HFF-Myc (cell line): ENCODE measurements at places on chromosomes 4 and X.

DNA sequence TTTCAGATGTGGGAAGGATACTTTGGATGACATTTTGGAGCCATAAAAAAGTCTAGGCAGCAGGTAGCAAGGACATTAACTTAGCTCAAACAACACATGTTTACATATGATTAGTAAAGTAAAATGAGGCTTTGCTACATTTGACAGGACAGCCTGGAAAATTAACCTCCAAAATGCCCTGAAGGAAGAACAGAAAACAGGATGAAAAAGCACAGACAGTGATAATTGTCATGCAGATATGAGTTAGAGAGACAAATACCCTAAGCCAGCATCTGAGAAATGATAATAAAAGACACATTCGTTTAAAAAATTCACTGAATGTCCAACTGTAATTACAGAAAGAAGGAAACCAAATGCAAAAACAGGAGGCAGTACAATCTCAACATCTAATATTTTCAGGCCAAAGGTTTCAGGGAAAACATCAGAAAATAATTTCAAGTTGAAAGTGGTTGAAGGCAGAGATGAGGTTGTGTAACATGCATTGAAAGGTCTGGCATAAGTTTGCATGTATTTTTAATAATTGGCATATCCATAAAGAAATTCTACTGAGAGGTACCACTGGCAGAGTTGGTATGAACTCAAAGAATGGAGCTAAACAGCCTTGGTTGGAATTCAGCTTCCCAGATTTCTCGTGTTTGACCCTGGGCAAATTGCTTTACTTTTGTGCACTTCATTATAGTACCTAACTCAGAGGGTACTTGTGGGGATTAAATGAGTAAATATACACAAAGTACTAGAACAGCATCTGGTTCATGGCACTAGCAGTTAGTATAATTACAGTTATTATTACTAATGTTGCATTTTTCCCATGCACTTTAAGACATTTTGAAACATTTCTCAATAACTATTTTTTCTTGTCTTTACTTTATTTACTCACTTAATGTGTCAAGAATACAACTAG, 54.4 kb upstream of the MAP9 start:
- DNase-seq = no peak

GRCh38 chr4:158670975-158671664, 567 bp downstream of the C4orf46 start:
- peak; percentile 51 for DNase-seq

DNA sequence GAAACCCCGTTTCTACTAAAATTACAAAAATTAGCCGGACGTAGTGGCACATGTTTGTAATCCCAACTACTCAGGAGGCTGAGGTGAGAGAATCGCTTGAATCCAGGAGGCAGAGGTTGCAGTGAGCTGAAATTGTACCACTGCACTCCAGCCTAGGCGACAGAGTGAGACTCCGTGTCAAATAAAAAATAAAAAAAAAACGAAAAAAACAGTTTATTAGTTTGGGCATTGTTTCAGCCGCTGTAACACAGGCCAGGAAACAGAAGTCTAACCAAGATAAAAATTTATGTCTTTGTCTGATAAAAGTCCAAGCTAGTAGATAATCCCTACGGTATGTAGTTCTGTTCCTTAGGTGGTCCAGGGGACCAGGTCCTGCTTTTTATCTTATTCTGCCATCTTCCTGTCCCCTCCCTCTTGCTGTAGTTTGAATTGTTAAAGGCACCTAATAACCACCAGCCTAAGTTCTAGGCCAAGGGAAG, 21.4 kb downstream of the USO1 start:
- DNase-seq = no peak

DNA sequence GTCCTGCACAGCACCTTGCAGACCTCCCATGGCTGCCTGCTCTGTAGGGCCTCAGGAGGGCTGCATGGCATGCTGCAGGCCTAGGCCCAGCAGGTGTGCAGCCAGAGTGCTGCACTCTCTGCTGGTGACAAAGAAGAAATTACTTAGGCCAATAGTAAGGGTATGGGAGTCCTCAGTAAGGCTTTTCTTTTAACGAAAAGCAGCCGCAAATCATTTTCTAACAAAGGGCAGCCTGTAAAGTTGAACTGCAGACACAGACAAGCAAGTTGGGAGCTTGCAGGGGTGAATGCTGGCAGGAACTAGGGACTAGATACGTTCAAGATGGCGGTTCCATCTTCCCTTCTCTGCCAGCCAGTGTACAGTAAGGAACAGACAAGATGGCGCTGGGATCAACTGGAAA, 22.4 kb upstream of the UBA6 start:
- DNase-seq = no peak

- no peak for DNase-seq
These were observed 55.4 kb upstream of the DHX15 start for GRCh38 chr4:24639714-24640113.

GRCh38 chrX:65587616-65588526, 53.3 kb upstream of the LAS1L start:
- DNase-seq = no peak
